Endothelial cell of coronary artery (primary cell): ENCODE measurements at places on chromosomes 11 and 22. TPM values are rescaled to one million over a fixed set of nuclear protein-coding genes. Genes with fewer than 3 reads are reported as not detected.

PIH1D2 gene
- total RNA-seq: 0.38 and 1.2 TPM in 2 replicates

LMO2 gene
- 22.5 and 36.0 TPM in 2 replicates for total RNA-seq

DUSP8 gene
- 0.45 and 0.85 TPM in 2 replicates for total RNA-seq

SLC22A8 gene
- not detected in 2 replicates for total RNA-seq

H19 gene
- total RNA-seq: 1.1 and 2.3 TPM in 2 replicates

OR2AG1 gene
- total RNA-seq: not detected in 2 replicates

CBLIF gene
- total RNA-seq: not detected in 2 replicates

PRPF19 gene
- 50.1 and 72.1 TPM in 2 replicates for total RNA-seq

PGA5 gene
- total RNA-seq: not detected in 2 replicates

SERHL2 gene
- total RNA-seq: 1.3 and 1.4 TPM in 2 replicates

KCNQ1OT1 gene
- 0.81 and 1.9 TPM in 2 replicates for total RNA-seq

OR2AG2 gene
- 0.09 and 0.18 TPM in 2 replicates for total RNA-seq

SLC22A12 gene
- not detected in 2 replicates for total RNA-seq

XKR3 gene
- total RNA-seq: not detected in 2 replicates

VPREB1 gene
- total RNA-seq: not detected in 2 replicates

AQP11 gene
- 0.27 and 0.47 TPM in 2 replicates for total RNA-seq

SLCO2B1 gene
- 0.09 and 1.2 TPM in 2 replicates for total RNA-seq

MS4A6E gene
- total RNA-seq: not detected in 2 replicates

MS4A3 gene
- not detected in 2 replicates for total RNA-seq

KCNJ1 gene
- total RNA-seq: not detected in 2 replicates

SDHD gene
- 117 and 119 TPM in 2 replicates for total RNA-seq

SLC3A2 gene
- total RNA-seq: 121 and 172 TPM in 2 replicates

MUC6 gene
- not detected in 2 replicates for total RNA-seq

SPON1 gene
- total RNA-seq: not detected in 2 replicates

SHANK2 gene
- 1.3 TPM in 1 of 2 replicates, not detected in the other for total RNA-seq

GNAZ gene
- total RNA-seq: 0.66 and 1.7 TPM in 2 replicates

INPP5J gene
- total RNA-seq: 0.27 and 0.47 TPM in 2 replicates

SORL1 gene
- total RNA-seq: 0.09 and 0.45 TPM in 2 replicates

MOB2 gene
- total RNA-seq: 48.4 and 48.8 TPM in 2 replicates

MICAL3 gene
- 25.5 and 28.5 TPM in 2 replicates for total RNA-seq

KCTD17 gene
- 31.2 and 34.5 TPM in 2 replicates for total RNA-seq

GSTT2B gene
- 3.8 and 5.1 TPM in 2 replicates for total RNA-seq

OR10S1 gene
- total RNA-seq: not detected in 2 replicates

GUCY1A2 gene
- 0.56 and 0.99 TPM in 2 replicates for total RNA-seq

MTNR1B gene
- not detected in 2 replicates for total RNA-seq

POU2AF2 gene
- total RNA-seq: not detected in 2 replicates

CNGA4 gene
- total RNA-seq: not detected in 2 replicates

POU2AF1 gene
- total RNA-seq: not detected in 2 replicates

RRP8 gene
- total RNA-seq: 10.7 and 12.4 TPM in 2 replicates

EMID1 gene
- total RNA-seq: not detected in 2 replicates

OR51B2 gene
- total RNA-seq: not detected in 2 replicates

OR5P2 gene
- 0.09 TPM in 1 of 2 replicates, not detected in the other for total RNA-seq

PLAAT5 gene
- total RNA-seq: not detected in 2 replicates
